ENCODE measurements at places on chromosomes 1 and 21.

DNA sequence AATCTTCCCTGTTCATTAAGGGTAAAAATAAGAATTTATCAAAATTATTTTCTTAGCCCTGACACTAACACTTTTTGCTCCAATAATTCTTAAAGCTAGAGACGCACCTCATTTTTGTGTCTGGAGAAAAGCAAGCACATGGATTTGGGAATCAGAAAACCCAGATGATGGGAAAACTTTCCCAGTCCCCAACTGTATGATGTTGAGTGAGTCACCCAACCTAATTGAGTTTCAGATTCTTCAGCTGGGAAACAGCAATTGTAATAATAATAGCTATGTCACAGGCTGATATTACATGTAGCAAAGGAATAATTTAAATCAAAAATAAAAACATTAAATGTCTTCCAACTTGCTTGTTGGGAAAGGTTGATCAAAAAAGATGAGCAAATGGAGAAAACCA is 159.0 kb downstream of the MIS18A start:
- DNase-seq: peak; percentile 36

DNA sequence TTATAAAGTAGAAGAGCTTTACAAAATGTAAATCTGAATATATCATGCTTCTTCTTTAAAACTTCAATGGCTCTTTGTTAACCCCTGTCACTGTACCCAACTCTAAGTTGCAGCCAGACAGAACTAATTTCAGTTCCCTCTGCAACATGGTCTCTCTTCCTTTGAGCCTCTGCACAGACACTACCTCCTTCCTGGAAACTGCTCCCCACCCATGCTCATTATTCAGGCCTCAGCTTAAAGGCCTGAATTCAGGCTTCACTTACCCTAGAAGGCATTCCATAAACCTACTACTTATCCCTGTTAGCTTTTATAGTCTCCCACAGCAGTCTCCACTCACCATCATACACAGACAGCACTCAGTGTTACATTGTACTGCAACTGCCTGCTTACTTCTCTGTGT is 2.6 kb upstream of the EEIG2 start:
- DNase-seq: no peak

DNA sequence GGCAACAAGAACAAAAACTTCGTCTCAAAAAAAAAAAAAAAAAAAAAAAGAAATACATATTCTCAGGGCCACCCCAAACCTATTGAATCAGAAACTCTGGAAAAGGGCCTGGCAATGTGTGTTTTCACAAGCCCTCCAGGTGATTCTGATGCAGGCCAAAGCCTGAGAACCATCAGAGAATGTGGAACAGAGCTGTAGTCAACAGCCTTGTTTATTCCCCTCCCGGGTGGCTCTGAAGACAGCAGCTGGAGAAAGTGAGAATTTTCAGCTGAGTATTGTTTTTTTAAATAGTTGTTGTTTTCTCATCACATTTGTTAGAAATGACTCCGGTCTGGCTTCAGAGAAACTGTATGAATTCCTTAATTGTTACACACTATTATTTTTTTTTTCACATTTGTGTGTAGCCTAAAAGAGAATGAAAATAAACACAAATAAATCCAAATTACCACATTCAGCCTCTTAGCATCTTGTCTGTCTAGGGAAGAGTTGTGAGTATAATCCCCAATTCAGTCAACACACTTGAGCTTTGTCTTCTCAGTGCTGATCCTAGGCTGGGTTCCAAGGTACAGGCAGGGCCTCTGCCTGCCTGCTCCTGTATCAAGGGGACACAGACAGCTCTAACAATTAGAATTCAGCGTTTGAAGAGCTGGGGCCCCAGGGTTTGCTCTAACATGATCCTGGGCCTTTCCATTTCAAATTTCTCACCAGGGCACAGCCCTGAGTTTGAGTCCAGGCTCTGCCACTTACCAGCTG is 6.6 kb upstream of the AZIN2 start:
- DNase-seq: no peak

DNA sequence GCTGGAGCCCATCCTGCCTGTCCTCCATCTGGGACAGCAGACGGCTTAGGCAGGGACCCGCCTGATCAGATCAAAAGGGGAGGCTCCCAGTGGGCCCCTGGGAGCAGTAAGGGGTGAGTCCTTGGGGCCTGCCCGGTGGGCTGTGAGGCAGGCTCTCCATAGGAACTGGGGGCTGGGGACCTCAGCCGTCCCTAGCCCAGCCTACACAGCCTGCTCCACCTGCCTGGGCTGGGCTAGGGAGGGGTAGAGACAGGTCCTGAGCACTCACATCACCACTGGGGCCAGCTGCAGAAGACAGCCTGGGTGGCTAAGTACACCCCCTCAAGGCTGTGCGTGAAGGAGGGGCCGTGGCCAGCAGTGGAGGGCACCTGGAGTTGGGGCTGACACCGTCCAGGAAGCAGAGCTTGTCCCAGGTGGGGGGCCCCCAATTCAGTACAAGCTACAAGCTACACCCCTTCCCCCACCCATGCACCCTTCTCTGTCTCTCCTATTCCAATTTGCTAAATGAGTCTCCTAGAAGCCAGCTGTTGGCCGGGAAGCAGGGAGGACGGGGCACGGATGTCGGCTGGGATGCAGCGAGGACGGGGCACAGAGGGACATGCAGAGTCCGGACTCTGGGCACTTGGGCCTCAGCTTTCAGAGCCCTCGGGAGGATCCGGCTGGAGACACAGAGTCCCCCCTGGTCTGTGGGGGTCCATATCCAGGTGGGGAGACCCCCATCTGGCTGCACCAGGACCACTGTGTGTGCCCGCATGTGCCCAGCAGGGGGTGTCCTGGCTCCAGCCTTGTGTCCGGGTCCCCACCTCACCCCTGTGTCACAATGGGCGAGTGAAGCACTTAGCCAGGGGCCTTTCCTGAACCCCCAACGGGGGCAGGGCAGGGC is 1.7 kb downstream of the ISG15 start:
- peak; percentile 29 for DNase-seq

GRCh38 chr1:34975338-34975737 is 9.8 kb downstream of the TMEM35B start:
- peak; percentile 50 for DNase-seq

GRCh38 chr1:150545486-150546032 is 3.6 kb upstream of the ADAMTSL4 start:
- no peak for DNase-seq

GRCh38 chr1:1550591-1551432 is 10.4 kb upstream of the TMEM240 start:
- DNase-seq: peak; percentile 57
